ENCODE measurements at places on chromosomes 16 and 17.

GRCh38 chr17:62965174-62965685 lies 805 bp upstream of the TANC2 start:
- no peak for DNase-seq

GRCh38 chr17:21196126-21196525 lies 17.8 kb downstream of the TMEM11 start:
- no peak for DNase-seq

DNA sequence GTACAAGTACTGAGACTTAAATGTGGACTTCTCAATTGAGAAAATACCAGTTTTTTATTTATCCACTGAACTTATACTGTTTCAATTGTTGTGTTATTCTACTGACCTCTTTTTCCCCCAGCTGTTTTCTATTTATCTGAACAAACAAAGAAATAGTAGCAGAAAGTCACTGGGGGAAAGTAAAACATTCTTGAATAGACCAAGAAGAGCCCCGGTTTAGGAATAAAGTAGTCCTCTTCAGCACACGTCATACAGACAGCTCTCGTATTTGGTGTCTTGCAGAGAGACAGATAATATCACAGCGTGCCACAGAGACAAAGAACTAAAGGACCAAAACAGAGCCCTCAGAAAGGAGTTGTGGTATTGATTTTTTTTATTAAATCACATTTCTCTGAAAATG lies 1159.1 kb upstream of the CDH8 start:
- no peak for DNase-seq

DNA sequence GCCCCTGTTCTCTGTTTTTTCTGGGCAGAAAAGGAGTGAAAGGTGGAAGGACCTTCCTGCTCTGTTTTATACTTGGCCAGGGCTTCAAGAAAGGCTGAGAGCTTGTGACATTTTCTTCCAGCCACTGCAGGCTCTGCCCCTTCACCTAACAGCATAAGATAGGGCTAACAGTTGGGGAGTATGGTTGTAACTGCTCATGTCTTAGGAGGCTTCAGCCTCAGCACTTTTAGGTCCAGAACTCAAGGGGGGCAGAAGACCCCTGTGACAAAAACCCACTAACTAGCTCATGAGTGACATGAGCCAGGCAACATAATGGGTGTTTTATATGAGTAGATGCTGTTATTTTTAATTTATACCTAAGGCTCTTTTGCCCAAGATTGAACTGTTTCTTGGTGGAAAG lies 4.9 kb downstream of the ALDOA start:
- no peak for DNase-seq

GRCh38 chr16:69812688-69813014 lies 50.5 kb downstream of the WWP2 start:
- no peak for DNase-seq

DNA sequence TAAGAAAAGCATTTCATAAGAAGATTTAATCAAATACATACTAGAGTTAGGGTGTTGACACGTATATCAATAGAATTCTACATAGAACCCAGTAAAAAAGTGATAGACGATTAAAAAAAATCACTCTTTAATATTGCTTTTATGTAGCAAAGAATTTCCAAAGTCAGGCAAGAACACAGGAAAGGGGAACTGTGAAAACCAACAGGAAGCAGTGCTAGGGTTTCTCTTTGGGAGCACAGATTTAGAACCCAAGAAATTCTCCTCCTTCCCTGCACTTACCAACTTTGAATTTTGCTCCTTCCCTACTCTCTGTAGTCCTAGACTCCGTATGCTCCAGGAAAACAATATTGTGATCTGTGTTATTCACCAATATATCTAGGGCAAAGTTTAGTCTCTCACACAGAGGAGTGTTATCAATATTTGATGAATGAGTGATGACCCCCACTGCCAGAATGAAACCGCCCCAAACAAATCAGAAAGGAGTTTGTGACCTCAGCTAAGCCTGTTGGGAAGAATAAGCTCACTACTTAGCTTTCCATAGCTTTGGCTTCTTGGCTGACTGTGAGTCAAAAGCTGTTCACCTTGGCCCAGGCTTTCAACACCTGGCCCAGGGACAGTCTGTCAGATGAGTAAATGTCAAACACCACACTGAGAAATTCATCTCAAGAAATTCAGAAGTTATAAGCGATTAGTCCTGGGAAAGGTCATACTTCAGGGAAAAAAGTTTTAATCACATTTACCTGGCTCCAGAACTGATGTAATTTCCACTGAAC lies 8.6 kb downstream of the RFWD3 start:
- DNase-seq = no peak

GRCh38 chr16:81737885-81738536 lies 41.1 kb upstream of the PLCG2 start:
- no peak for DNase-seq

DNA sequence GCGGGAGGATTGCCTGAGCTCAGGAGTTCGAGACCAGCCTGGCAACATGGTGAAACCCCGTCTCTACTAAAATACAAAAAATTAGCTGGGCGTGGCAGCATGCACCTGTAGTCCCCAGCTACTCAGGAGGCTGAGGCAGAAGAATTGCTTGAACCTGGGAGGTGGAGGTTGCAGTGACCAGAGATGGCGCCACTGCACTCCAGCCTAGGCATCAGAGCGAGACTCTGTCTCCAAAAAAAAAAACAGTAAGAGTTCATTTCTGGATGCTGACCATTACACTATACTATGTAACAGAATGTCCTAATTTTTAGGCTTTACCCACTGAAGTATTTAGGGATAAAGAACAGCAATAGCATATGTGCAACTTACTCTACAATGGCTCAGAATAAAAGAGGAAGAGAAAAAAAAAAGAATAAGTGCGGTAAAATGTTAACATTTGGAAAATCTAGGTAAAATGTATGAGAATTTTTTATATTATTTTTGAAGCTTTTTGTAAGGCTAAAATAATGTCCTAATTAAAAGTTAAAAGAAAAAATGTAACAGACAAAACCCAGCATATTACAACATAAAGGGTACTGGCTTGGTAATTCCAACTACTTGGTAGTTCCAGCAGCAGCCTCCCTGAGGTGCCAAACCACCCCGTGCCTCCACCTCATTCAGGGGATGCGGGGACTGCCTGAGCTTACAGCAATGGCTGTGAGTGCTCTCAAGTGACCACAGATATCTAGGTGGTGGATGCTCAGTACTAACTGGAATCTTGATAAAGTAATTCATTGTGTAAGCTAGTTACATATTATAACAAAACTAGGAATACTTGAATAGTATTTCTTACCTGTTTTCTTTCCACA lies 10.9 kb downstream of the COPS3 start:
- no peak for DNase-seq

GRCh38 chr16:31118223-31119155 lies 1.0 kb downstream of the KAT8 start:
- no peak for DNase-seq

GRCh38 chr17:77593081-77593480 lies 365.4 kb upstream of the TNRC6C start:
- DNase-seq = no peak

GRCh38 chr16:19127674-19128131 lies 13.9 kb downstream of the ITPRIPL2 start:
- DNase-seq = no peak

GRCh38 chr16:10368969-10369551 lies 16.8 kb upstream of the ATF7IP2 start:
- no peak for DNase-seq

DNA sequence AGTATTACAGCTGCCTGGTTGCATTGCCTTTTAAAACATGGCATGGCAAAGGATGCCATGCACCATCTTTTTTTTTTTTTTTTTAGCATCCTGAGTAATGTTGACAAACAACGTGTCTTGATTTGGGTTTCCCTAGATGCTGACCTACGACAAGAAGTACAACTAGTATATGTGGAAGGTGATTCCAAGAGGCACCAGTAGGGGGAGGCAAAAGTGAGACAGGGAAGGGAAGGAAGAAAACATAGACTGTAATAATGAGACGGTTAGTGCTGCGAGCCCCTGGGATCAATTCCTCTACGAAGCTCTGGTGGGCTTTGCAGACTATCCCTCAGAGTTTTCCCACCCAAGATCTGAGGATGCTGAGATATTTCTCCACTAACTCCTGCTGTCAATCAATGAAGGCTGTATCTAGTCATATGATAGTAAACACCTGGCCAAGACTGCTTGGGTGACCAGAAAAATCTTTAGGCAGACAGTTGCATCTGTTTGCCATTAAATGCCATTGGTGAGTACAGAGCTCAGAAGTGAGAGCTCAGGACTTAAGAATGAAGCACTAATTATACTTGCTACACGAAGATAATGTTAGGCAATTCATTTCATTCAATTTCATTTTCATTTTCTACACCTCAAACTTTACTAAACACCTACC lies 458.6 kb upstream of the GOT2 start:
- peak; percentile 22 for DNase-seq

DNA sequence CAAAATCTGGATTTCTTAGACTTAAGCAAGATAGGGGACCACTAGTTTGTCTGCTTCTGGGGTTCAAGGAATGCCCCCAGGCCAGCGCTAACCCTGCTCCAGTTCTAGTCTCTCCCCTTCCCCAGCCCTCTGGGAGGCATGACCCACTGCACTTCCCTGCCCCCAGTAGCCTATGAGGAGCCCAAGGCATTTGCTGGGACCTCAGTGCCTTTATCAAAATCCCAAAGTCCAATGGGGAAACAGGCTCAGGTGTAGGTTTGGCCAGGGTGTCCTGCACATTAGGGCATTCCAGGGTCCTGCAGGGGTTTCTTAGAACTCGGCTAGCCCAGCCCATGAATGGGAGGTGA lies 1.2 kb downstream of the IL4R start:
- no peak for DNase-seq

DNA sequence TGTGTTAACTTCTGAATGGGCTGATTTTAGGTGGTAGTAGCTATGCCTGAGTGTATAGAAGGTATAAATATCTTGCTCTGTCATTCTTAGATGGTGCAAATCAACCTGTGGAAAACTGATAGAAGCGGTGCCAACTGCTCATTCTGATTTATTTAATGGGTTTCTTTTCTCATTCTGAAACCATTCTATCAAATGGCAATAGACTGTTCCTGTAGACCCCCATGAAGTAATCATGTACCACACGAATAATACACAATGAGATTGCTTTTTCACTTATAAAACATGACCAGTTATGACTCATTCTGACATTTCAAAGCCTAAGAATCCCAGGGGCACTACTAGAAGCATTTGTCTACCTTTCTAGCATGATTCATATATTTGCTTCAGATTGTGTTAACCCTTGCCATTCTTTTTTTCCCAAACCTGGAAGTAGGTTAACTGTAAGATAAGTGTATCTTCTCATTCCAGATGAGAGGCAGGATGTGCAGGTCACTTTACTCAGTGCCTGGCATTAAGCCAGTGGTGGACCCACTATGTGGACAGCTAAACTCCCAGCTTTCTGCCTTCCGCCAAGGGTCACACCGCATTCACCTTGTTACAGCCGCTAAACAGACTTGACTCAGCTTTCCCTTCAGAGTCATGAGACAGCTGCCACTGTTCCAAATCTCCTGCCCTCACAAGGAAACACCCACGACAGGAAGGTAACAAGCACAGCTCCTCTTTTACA lies 16.4 kb upstream of the SLC16A11 start:
- peak; percentile 8 for DNase-seq

DNA sequence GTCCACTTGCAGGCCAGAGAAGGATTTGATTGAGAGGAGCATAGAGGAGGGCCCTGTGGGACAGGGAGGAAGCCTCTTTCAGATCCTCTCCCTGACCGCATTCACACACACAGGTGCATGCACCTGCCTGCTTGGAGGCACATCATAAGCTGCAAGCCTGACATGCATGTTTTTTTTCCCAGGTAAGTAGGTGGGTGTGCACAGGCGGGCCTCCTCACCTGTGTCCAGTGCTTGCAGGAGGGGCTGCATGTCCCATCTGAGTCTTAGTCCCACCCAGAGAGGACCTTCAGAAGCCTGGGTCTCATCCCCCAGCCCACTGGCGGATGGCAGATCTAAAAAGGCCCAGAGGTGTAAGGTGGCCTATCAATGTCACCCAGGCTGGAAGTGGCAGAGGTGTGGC lies 130.8 kb downstream of the TMEM132E start:
- DNase-seq = no peak

GRCh38 chr17:51768706-51769105 lies 389.8 kb downstream of the CA10 start:
- DNase-seq = no peak

GRCh38 chr17:44981221-44981968 lies 13.3 kb upstream of the C1QL1 start:
- no peak for DNase-seq

DNA sequence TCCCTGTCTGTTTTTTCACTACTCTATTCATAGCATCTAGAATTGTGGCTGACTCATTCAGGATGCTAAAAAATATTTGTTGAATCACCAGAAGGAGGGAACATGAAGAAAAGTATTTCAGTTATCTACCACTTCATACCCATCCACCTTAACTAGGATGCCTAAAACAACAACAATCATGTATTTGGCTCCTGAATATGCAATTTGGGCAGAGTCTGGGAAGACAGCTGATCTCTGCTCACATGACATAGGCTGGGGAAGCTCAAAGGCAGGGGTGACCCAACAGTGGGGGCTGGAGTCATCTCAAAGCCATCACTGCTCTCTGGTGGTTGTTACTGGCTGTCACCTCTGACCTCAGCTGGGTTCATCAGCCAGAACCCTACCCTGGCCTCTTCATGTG lies 80.1 kb upstream of the RPL38 start:
- DNase-seq = no peak

- no peak for DNase-seq
Observed at GRCh38 chr17:79810130-79811010, 13.5 kb upstream of the CBX8 start.

- DNase-seq = no peak
Observed at GRCh38 chr17:36214918-36215317, 4.1 kb downstream of the CCL4L2 start.

DNA sequence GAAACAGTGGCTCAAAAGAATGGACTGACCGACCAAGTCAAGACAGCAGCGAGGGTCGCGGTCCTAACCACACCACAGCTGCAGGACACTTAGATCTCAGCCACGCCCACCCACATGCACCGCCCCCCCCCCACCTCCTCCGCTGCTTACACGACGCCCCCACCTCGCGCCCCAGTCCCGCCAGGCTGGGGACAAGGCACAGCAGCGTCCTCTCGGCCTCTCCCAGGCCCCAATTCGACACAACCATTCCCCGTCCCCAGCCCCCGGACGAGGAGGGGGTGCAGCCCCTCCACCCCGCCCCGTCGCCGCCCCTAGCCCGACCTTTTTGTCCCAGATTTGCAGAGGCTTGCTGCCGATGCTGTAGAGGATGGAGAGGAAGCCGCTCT lies 477 bp downstream of the CFAP20 start:
- DNase-seq = no peak

- DNase-seq = no peak
Observed at GRCh38 chr16:87556941-87557459, 45.3 kb upstream of the JPH3 start.

- no peak for DNase-seq
Observed at GRCh38 chr17:17685775-17686291, 4.6 kb downstream of the RAI1 start.
